ENCODE measurements at places on chromosomes 11 and 22.

DNA sequence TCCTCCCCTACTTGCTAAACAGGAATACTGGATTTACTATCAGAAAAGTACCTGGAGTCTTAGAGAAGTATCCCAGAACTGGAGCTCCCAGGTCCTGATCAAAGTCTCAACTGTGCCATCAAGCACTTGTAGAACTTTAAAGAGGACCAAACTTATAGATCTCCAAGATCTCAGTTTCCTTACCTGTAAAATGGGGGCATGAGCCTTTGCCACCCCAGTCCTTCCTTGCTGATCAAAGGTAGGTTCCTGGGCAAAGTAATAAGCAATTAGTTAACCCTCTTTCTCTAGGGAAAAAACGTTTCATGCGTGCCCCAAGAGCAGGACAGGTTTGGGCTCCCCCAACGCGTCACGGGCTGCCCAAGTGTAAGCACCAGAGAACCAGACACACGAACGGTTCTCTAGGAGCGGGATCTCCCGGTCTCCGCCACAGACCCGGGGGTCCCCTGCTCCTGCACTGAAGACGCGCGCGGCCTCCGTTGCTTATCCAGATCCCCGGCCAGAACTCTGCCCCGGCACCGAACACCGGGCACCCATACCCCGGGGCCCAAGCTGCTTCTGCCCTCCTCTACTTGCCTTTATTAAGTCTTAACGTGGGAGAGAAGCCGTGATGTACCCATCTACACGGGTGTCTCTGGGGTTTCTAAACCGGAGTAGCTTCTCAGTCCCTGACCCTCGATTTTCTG is 505 bp downstream of the ZNF214 start:
- no peak for DNase-seq

- no peak for DNase-seq
Observed at GRCh38 chr22:41078931-41079330, 13.5 kb upstream of the EP300 start.

GRCh38 chr22:37633625-37634416 is 5.6 kb upstream of the SH3BP1 start:
- DNase-seq, result peak; percentile 66

- DNase-seq, result no peak
Observed at GRCh38 chr11:134939031-134939430, 527.0 kb upstream of the B3GAT1 start.

DNA sequence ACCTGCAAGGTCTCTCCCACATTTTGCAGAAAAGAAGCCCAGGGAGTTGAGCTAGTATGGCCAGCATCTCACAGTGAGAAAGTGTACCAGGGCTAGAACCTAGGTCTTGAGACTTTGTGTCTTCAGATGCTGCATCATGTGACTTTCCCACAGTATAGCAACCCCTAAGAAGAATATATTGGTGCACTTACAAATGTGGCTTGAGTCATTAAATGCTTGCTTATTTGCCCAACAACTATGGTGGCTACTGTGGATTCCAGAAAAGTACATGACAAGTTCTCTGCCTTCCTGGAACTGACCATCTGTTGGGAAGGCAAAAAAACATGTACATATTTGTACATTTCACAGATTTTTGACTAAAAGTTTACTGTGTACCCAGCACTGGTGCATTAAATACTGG is 55.0 kb downstream of the POLD3 start:
- no peak for DNase-seq

- DNase-seq, result no peak
Observed at GRCh38 chr22:20436768-20437612, 635 bp downstream of the SCARF2 start.

DNA sequence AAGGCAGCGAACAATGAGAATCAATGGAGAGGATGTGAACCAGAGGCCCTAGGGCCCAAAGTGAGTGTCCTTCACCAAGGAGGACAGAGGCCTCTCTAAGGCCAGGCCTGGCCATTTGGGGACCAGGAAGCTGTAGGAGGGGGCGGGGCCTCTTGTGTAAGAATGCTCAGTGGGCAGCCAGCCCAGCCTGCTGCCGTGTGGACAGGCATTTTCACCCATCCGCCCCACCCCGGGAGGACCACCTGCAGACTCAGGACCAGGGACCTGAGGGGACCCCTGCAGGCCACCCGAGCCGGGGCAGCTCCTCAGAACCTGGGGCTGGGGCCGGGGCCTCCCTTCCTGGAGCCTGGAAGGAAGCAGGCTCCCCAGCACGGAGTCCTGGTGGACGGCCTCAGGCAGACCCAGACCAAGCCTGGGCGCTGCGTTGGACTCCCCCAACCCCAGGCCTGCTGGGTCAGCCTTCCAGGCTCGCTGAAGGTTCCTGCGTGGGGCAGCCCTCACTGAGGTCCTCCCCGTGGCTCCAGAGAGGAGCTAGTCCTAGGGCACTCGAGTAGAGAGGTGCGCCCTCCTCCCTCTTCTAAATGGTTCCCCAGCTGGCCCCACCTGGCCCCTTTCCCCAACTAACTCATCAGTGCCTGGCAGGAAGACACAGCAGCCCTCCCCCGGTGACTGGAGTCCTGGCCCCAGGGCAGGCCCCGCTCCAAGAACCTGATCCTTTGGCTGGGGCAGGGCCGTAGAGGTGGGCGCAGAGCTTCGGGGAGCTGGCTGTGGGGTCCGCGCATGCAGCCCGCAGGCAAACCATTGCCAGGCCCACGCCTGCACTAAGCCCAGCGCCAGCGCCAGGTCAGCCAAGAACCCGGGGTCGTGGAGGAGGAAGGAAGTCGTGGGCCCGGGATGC is 1.5 kb upstream of the TRABD start:
- DNase-seq, result peak; percentile 23

DNA sequence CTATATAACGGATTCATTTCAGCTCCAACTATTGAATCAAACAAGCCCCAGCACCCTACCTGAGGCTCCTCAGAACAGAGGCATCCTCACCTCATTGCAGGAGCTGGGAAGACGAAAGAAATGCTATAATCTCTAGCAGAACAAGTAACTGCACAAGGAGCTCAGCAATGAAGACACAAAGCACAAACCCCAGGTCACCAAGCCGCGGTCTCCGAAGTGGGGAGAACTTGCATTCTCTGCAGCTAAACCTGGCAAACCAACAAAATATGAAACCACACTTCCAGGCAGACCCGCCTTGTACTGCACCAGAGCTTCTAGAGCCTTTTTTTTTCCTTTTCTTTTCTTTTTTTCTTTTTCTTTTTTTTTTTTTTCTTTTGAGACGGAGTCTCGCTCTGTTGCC is 21.8 kb upstream of the CD5 start:
- no peak for DNase-seq

DNA sequence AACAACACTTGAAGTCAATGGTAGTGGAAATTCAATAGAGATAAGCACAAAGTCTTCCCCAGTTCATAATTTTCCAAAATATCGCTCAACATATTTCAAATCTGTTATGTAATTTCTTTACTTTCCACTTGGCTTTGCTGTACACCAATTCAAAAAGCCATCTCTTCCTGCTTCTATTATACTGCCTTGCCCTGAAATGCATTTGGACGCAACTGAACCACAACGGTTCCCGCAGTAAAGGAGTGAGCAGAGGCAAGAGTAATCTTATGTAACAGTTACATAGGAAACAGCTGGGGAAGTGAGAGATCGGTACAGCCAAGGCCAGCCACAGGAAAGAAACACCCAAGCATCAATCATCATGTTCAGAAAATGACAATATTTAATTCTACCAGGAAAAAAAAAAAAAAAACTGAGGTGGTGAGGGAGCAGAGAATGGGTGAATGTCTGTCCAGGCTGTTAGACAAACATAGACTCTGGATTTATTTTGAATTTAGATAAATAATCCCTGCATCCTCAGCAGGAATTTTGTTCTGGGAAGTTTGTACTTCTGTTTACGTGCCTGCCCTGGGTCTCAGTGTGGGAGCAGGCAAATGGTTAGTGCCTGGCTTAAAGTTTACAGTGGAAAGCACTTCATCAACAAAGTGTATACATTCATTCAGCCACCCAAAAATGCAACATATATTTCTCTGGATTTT is 392.2 kb downstream of the ETS1 start:
- no peak for DNase-seq

- no peak for DNase-seq
Observed at GRCh38 chr22:19970479-19971275, 29.1 kb upstream of the TXNRD2 start.

GRCh38 chr11:85316967-85317366 is 310.2 kb downstream of the DLG2 start:
- no peak for DNase-seq

- DNase-seq, result no peak
Observed at GRCh38 chr11:134504146-134504905, 92.3 kb upstream of the B3GAT1 start.

GRCh38 chr11:94664346-94664745 is 97.2 kb downstream of the PIWIL4 start:
- no peak for DNase-seq

- DNase-seq, result no peak
Observed at GRCh38 chr22:45033136-45033535, 23.3 kb upstream of the PHF21B start.

DNA sequence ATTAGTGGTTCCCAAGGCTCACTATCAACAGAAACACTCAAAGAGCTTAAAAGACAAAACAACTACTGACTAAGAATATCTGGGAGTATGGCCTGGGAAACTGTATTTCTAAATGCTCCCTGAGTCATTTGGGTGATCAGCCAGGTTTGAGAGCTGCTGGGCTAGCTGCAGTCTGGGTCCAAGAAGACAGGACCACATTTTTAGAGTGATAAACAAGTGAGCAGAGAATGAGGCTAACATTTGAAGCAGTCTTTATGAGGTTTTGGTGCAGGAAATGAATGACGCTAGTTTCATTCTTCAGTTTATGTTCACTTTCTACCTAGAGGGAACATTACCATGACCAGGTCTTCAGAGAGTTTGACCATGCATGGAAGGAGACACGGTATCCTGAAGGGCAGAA is 97.7 kb downstream of the TEAD1 start:
- no peak for DNase-seq

DNA sequence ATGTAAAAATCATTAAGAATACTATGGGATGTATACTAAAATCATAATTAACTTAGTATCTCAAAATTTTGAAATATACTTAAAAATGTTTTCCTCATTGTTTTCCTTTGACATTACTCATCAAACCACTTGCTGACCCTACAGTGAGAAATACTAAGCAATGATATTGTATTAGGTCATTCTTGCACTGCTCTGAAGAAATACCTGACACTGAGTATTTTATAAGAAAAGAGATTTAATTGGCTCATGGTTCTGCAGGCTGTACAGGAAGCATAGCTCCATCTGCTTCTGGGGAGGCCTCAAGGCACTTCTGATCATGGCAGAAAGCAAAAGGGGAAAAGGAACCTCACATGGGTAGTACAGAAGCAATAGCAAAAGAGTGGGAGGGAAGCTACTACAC is 950.9 kb upstream of the CHORDC1 start:
- no peak for DNase-seq

DNA sequence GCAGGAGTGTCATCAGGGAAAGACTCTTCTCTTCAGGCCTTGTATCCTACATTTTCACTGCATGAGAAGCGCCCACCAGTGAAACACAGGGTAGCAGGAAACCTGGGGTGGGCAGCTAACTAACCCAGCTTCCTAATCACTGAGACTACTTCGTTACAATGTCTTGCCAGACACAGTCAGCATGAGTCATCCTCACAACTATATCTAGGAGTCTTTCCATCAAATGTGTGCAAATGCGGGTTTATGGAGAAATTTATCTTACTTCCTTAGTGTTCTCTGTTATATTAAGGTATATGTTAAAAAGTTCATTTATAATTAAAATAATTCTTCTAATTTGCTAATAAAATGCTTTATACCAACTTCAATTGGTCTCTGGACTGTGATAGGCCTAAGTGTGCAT is 79.9 kb upstream of the RAB1B start:
- DNase-seq, result peak; percentile 7

DNA sequence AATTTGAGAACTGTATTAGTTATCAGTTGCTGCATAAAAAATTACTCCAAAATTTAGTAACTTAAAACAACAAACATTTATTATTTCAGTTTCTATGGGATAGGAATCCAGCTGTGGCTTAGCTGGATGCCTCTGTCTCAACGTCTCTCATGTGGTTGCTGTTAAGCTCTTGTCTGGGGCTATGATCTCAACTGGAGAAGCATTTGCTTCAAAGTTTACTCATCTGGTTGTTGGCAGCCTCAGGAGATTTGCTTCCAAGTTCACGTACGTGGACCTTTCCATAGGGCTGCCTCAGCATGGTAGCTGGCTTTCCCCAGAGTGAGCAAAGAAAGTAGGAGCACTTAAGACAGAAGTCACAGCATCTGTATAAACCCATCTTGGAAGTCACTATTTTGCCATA is 144.9 kb upstream of the SESN3 start:
- DNase-seq, result peak; percentile 67

DNA sequence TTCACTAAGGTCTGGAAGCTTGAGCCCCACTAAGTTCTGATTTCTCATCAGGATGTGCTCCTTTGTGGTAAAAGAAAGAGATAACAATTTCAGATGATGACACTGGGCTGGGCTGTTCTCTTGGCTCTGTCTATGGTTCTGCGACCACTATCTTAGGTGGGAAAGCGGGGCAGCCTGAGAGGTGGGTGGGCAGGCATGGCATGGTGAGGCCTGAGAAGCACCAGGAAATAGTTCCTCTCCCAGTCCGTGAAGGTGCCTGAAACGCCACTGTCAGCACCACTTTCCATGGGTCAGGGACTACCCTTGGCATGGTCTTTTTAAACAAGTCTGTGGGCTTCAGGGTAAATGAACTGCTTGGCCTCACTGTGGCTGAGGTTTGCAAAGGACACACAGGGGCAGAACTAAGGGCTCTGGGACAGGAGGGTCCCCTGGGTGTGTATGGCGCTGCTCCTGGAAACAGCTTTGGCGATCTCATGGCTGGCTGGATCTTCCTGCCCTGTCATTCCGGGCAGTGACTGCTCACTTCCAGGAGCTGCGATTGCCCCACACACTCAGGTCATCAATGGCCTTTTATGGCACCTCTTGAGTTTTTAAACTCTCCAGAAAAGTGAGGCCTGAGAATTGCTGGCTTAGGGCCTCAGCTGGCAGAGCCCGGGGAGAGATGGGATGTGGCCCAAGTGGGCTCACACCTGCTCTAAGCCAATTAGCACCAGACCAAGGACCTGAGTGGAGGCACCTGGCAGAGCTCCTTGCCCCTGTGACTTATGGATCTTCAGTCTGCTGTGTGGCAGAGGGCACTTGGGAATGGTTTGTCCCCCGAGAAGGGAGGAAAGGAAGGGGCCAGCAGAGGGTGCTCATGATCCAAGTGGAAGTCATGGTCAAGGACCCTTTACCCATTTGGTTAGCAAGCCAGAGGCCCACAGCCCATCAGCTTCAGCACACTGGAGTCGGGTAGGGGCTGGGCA is 55.6 kb upstream of the LYVE1 start:
- no peak for DNase-seq

GRCh38 chr11:28631148-28631547 is 523.0 kb downstream of the METTL15 start:
- DNase-seq, result no peak

- no peak for DNase-seq
Observed at GRCh38 chr11:99803501-99803900, 782.8 kb downstream of the CNTN5 start.

GRCh38 chr22:48044487-48045060 is 1282.1 kb downstream of the TBC1D22A start:
- DNase-seq, result no peak
